ENCODE measurements at places on chromosomes 3 and 15.

DNA sequence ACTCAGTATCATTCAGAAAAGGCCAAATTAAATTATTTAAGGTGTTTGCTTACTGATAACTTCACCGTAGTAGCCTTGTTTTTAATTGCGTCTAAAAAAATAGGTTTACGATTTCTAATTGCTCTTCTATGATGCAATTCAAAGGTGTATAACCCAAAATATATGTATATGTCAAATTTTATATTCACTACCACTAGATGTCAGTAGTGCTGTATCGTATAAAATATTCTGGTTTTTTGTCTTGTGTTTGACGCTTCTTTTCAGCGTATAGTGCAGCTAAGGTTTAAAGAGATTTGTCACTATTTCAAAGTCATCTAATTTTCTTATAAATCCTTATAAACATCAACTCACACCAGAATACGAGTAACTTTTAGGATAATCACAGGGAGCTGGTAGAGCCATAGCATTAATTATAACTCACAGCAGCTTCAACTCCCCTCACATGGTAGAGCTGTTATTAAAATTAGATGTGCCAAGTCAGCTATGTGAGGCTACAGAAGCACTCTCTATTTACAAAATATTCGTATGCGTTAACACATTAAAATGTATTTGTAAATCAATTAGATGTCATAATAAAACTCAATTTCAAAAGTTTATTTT is 3.5 kb downstream of the PFN2 start:
- no peak for DNase-seq

- peak; percentile 85 for DNase-seq
Measured at GRCh38 chr15:31360843-31361763, 34.5 kb downstream of the KLF13 start.

DNA sequence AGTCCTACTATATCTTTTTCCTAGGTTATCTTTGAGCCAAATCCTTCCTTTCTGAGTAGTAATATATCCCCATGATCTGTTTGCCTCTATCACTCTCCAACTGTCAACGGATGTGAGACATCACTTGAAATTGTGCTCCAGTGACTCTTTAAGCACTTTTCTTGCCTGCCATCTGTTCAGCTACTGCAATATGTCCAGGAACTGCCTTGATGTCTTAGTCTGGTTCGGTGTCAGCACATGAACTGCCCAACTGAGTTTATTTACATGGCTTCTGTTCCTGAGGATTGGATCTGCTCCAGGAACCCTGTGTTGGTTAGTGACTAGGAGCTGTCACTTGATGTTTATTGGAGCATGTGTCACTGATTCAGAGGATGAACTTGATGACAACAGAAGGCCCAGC is 116.5 kb downstream of the SLC9A9 start:
- no peak for DNase-seq

- DNase-seq, result no peak
Measured at GRCh38 chr15:89978914-89979313, 22.2 kb upstream of the ZNF710 start.

GRCh38 chr15:55960946-55961345 is 32.5 kb downstream of the NEDD4 start:
- no peak for DNase-seq

GRCh38 chr15:60932051-60932915 is 296.8 kb downstream of the RORA start:
- peak; percentile 76 for DNase-seq

- DNase-seq, result no peak
Measured at GRCh38 chr3:73680391-73681095, 55.8 kb upstream of the PDZRN3 start.

All from activated effector memory CD4-positive, alpha-beta T cell treated with Interleukin-2 at 50 U/mL for 16 hours (primary cell).